ENCODE measurements at places on chromosomes 5 and 9. TPM values are rescaled to one million over a fixed set of nuclear protein-coding genes. Genes with fewer than 3 reads are reported as not detected.

DNA sequence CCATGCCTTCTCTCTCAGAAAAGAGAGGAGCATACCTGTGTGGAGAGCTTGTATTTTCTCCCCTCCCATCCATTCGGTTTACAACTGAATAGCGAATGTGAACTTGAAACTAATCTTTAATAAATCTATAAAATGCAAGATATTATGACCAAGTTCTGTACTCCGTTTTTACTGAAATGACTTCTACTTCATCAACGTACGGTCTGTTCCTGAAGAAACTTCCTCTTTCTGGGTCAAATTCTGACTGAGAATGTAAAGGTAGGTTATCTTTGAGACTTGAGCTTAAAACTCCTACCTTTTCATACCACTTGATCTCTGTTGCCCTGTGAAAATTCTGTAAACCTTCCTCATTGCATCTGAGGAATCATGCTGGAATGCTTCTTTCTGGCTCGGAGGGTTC is 4.2 kb upstream of the CTNNAL1 start:
- no peak for DNase-seq
- H3K27ac ChIP-seq = no peak overlapping the region
- H3K4me3 ChIP-seq = no peak overlapping the region

The LCP2 gene
- total RNA-seq = 299 TPM

- no peaks in the 10 kb centered on the region for H3K4me1 ChIP-seq
- H3K36me3 ChIP-seq = peaks cover 3% of the 10 kb centered on the region
- no peak for DNase-seq
- H3K27ac ChIP-seq = no peak overlapping the region
Observed at GRCh38 chr5:126097876-126098275, 325.3 kb upstream of the GRAMD2B start.

DNA sequence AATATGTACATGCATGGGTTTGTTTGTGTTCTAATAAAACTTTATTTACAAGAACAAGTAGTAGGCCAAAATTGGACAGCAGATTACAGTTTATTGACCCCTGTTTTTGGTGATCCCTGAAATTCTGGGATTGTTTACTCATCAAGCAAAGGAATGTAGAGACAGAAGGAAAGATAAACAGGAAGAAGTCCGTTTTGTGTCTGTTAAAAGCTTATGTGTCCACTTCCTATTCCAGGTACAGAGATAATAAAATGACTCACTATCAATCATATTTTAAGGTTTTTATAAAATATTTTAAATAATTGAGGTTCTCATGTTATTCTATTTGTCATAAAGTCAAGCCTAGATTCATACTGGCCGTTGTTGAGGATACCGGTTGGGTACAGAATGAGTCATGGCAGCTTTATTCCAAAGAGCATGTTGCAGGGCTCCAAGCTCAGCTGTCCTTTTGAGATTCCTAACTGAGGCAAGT is 214.9 kb upstream of the DAB2 start:
- no peak for DNase-seq
- H3K4me1 ChIP-seq = no peaks in the 10 kb centered on the region
- H3K4me3 ChIP-seq = no peak overlapping the region
- no peak overlapping the region for H3K27ac ChIP-seq

DNA sequence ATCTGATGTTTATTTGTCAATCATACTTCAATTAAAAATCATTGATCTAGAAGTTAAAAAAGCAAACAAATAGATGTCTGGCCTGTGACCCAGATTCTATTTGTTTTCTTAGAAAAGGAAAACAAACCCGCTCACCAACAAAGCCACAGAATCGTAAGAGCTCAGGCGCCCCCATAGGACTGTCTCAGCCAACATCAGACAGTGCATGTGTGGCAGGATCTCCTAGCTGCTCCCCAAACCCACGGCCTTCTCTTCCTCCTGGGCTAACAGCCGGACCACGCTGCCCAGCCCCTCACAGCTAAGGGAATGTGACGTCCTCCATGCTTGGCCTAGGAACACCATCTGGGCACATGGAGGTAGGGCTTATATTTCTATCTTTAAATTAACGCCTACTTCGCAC is 19.4 kb downstream of the OR2Y1 start:
- H3K27me3 ChIP-seq = no peaks in the 10 kb centered on the region
- peak overlapping the region; percentile 56 for H3K27ac ChIP-seq
- no peak overlapping the region for H3K4me3 ChIP-seq
- no peak for DNase-seq
- H3K36me3 ChIP-seq = no peaks in the 10 kb centered on the region
- peaks cover 9% of the 10 kb centered on the region for H3K4me1 ChIP-seq

The NTNG2 gene
- 10.8 TPM for total RNA-seq

The SLC45A2 gene
- total RNA-seq = 0.93 TPM

- no peak for DNase-seq
- H3K27me3 ChIP-seq = peaks cover 39% of the 10 kb centered on the region
- no peak overlapping the region for H3K27ac ChIP-seq
Observed at GRCh38 chr9:121498487-121499176, 1.0 kb downstream of the GGTA1 start.

GRCh38 chr5:1547655-1548054 is 23.9 kb upstream of the LPCAT1 start:
- peaks cover 2% of the 10 kb centered on the region for H3K36me3 ChIP-seq
- DNase-seq = no peak
- H3K27ac ChIP-seq = no peak overlapping the region
- H3K4me3 ChIP-seq = no peak overlapping the region

GRCh38 chr5:167105941-167106340 is 1185.5 kb upstream of the WWC1 start:
- H3K4me3 ChIP-seq = no peak overlapping the region
- no peaks in the 10 kb centered on the region for H3K27me3 ChIP-seq
- H3K36me3 ChIP-seq = no peaks in the 10 kb centered on the region
- H3K27ac ChIP-seq = no peak overlapping the region
- DNase-seq = no peak

- H3K36me3 ChIP-seq = no peaks in the 10 kb centered on the region
- H3K4me1 ChIP-seq = no peaks in the 10 kb centered on the region
- H3K27ac ChIP-seq = no peak overlapping the region
- no peak for DNase-seq
- no peak overlapping the region for H3K4me3 ChIP-seq
Observed at GRCh38 chr5:59917121-59917520, 23.6 kb upstream of the PDE4D start.

DNA sequence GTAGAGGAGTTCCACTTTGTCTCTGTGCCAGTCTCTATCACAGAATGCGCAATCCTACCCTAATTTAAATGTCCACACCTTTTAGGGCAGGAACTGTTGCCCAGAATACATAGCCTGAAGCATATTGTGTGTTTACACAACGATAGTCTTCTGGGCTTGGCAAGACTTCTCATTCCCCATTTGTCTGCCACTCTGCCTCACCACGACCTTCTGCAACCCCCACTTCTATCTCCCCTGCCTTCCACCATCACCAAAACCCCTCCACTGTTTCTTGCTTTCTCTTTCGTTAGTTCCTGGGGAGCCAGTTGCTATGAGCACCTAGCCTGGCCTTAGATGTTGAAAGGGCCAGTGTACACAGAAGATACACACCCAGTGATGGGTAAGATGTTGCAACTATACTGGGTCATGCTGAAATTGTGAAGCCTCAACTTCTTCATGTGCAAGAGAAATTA is 883 bp upstream of the RNF145 start:
- no peaks in the 10 kb centered on the region for H3K27me3 ChIP-seq
- peak overlapping the region; percentile 98 for H3K27ac ChIP-seq
- DNase-seq = no peak
- H3K4me1 ChIP-seq = peaks cover 21% of the 10 kb centered on the region
- H3K4me3 ChIP-seq = peak overlapping the region; percentile 88
- no peaks in the 10 kb centered on the region for H3K36me3 ChIP-seq

GRCh38 chr9:125428060-125428901 is 166.7 kb downstream of the GAPVD1 start:
- no peak overlapping the region for H3K27ac ChIP-seq
- H3K4me3 ChIP-seq = no peak overlapping the region
- H3K4me1 ChIP-seq = no peaks in the 10 kb centered on the region
- DNase-seq = no peak

GRCh38 chr9:131773911-131774379 is 34.1 kb upstream of the RAPGEF1 start:
- DNase-seq = no peak
- no peak overlapping the region for H3K27ac ChIP-seq
- no peaks in the 10 kb centered on the region for H3K4me1 ChIP-seq
- H3K4me3 ChIP-seq = no peak overlapping the region
- H3K36me3 ChIP-seq = no peaks in the 10 kb centered on the region

DNA sequence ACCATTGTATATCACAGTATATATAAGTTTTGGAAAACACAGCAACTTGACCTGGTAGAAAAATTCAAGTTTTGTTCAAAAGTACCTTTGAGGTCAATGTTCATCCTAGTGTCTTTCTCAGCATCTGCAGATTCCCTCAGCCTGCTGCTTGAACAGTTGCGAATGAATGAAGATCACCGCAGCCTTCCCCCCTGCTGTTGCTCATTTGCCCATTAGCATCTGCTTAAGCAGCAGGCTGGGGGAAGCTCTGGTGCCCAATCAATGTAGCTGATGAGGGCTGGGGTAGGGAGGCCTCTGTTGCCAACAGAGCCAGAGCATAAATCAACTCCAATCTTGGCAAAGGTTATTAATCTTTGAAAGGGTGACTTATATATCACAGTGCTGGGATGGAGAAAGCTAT is 586.5 kb upstream of the PTPRD start:
- H3K27me3 ChIP-seq = no peaks in the 10 kb centered on the region
- H3K36me3 ChIP-seq = no peaks in the 10 kb centered on the region
- H3K27ac ChIP-seq = no peak overlapping the region
- no peak overlapping the region for H3K4me3 ChIP-seq

DNA sequence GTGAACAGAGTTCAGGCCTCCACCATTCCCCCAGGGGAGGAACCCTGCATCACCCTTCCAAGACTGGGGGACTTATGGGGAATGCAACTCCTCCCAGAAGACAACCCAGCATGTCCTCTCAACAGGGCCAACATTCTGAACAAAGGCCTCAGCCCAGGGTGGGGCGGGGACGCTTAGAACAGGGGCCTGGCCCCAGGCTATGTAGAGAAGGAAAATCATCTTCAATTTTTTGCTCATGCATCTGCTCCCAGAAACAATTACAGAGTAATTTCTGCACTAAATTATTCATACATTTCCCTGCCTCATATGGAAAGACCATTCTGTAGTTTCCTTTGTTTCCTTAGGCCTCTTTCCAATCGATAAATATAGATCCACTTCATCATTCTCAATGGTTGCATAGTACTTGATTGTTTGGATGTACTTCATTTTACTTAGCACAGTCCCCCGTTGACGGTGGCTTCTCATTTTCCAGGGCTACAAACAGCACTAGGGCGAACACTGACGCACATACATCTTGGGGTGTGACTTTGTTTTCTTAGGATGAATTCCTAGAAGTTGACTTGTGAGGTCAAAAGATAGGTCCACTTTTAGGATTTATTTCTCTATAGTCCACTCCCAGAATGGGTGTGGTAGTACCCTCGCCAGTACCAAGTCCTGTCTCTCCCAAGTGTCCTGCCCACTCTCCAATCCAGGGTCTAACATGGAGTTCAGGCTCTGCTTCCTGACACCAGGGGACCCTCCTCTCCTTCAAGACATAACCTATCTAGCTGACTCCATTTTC is 27.2 kb upstream of the SMU1 start:
- no peaks in the 10 kb centered on the region for H3K36me3 ChIP-seq
- H3K27ac ChIP-seq = no peak overlapping the region
- DNase-seq = no peak
- H3K27me3 ChIP-seq = no peaks in the 10 kb centered on the region
- H3K4me3 ChIP-seq = no peak overlapping the region
- peaks cover 2% of the 10 kb centered on the region for H3K4me1 ChIP-seq

The ZNF483 gene
- 19.4 TPM for total RNA-seq

- no peak within 1 kb of the TSS for H3K27ac ChIP-seq
- no peak within 1 kb of the TSS for H3K4me3 ChIP-seq
- no peaks in the 10 kb centered on the region for H3K36me3 ChIP-seq
- no peak for DNase-seq
- peaks cover 16% of the 10 kb centered on the region for H3K4me1 ChIP-seq
- no peaks in the 10 kb centered on the region for H3K27me3 ChIP-seq
Observed at GRCh38 chr9:21141427-21141882, at the start of gene IFNW1. Gene IFNW1, minus strand, starts transcription at chr9:21141832. Its CDS starts 262 bp downstream, at chr9:21141570.

DNA sequence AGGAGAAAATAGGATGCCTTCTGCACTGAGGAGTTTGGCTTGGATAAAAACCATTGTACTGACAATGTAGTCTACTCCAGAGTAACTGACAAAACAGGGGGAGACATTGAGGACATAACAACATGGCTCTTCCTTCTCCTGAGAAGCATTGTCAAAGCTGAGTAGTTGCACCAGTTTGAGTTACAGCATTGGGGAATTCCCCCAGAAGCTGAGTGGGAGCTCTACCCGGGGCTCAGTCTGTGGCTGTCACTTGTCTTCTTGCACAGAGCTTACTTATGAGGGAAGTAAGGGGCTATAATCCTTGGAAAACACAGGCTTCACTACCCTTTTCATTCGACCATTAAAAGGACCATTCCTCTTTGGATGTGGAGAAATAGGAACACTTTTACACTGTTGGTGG is 21.2 kb downstream of the HSPB3 start:
- H3K27ac ChIP-seq = no peak overlapping the region
- no peak overlapping the region for H3K4me3 ChIP-seq
- H3K36me3 ChIP-seq = no peaks in the 10 kb centered on the region
- DNase-seq = no peak
- peaks cover 10% of the 10 kb centered on the region for H3K27me3 ChIP-seq
- H3K4me1 ChIP-seq = no peaks in the 10 kb centered on the region

The PCDHA1 gene
- not detected for total RNA-seq

- H3K36me3 ChIP-seq = peaks cover 93% of the 10 kb centered on the region
- H3K27me3 ChIP-seq = no peaks in the 10 kb centered on the region
- H3K4me3 ChIP-seq = no peak overlapping the region
- H3K27ac ChIP-seq = no peak overlapping the region
- H3K4me1 ChIP-seq = peaks cover 8% of the 10 kb centered on the region
Observed at GRCh38 chr9:92279302-92279701, 14.2 kb downstream of the IARS1 start.

The HAVCR1 gene
- total RNA-seq = 30.2 TPM

DNA sequence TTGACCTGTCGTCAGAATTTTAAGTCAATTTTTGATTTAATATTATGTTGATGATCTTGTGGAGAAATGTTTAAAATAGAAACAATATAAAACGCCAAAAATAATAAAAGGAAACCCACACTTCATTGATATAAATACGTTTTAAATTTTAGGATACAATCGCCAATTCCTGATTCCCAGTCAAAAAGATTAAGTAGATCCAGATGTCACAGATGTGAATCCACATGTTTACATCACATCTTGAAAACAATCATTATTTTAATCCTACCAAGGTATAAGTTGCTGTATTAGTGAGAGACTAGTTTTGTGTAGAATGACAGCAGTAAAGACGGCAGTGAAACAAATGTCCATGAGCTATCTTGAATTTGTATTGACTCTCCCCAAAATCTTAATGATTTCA is 4.9 kb downstream of the TAS2R1 start:
- peaks cover 3% of the 10 kb centered on the region for H3K27me3 ChIP-seq
- no peak for DNase-seq
- no peak overlapping the region for H3K4me3 ChIP-seq
- no peak overlapping the region for H3K27ac ChIP-seq
- no peaks in the 10 kb centered on the region for H3K36me3 ChIP-seq

DNA sequence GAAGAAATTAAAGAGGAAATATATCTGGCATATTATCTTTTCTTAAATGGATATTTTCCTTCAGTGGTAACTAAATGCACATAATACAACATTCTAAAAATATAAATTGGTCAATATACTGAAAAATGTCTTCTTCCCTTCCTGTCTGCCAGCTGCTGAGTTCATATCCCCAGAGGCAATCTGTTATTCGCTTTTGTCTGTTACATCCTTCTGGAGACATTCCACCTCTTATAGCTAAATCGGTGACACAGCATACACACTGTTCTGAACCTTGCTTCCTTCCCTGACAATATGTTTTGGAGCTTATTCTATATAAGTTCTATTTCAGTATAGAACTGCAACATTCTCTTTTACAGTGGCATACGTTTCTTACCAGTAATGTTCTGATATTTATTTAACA is 147.8 kb downstream of the TENT4A start:
- no peak for DNase-seq
- no peak overlapping the region for H3K27ac ChIP-seq
- H3K36me3 ChIP-seq = no peaks in the 10 kb centered on the region
- no peaks in the 10 kb centered on the region for H3K4me1 ChIP-seq

Measured in naive thymus-derived CD8-positive, alpha-beta T cell (primary cell).